ENCODE measurements at places on chromosomes 5 and 9. TPM values are rescaled to one million over a fixed set of nuclear protein-coding genes. Genes with fewer than 3 reads are reported as not detected.

The SPINK7 gene
- not detected for total RNA-seq

The PKD2L2 gene
- total RNA-seq: not detected

The SH2D3C gene
- under 0.01 TPM for total RNA-seq

The PCDHGB2 gene
- 1.3 TPM for total RNA-seq

The C9 gene
- total RNA-seq: not detected

The GHR gene
- 5.5 TPM for total RNA-seq

The SPINK4 gene
- total RNA-seq: not detected

The C7 gene
- total RNA-seq: not detected

The CCNH gene
- total RNA-seq: 76.2 TPM

The PCDHGA10 gene
- 7.8 TPM for total RNA-seq

The GRAMD2B gene
- total RNA-seq: 50.2 TPM

The TLX3 gene
- total RNA-seq: not detected

- DNase-seq: no peak
Measured at GRCh38 chr9:134725605-134725940, 84.0 kb downstream of the COL5A1 start.

- DNase-seq: no peak
Measured at GRCh38 chr5:122007546-122007945, 45.8 kb downstream of the SRFBP1 start.

DNA sequence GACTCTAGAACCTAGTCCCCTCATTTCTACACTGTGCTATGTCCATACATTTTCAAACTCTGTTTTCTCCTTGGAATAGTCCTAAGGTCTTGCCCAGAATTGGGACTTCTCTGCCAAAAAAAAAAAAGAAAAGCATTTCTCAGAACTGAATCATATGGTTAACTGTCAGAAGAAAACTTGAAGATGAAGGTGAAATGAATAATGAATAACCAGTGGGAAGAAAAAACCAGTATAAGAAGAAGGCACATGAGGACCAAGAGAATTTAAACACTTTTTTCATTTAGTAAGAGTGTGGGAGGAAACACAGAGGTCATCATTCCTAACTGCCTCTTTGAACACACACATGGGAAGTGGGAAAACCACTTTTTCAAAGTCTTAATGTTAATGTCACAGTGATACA, 197.7 kb downstream of the PRELID2 start:
- no peak for DNase-seq

DNA sequence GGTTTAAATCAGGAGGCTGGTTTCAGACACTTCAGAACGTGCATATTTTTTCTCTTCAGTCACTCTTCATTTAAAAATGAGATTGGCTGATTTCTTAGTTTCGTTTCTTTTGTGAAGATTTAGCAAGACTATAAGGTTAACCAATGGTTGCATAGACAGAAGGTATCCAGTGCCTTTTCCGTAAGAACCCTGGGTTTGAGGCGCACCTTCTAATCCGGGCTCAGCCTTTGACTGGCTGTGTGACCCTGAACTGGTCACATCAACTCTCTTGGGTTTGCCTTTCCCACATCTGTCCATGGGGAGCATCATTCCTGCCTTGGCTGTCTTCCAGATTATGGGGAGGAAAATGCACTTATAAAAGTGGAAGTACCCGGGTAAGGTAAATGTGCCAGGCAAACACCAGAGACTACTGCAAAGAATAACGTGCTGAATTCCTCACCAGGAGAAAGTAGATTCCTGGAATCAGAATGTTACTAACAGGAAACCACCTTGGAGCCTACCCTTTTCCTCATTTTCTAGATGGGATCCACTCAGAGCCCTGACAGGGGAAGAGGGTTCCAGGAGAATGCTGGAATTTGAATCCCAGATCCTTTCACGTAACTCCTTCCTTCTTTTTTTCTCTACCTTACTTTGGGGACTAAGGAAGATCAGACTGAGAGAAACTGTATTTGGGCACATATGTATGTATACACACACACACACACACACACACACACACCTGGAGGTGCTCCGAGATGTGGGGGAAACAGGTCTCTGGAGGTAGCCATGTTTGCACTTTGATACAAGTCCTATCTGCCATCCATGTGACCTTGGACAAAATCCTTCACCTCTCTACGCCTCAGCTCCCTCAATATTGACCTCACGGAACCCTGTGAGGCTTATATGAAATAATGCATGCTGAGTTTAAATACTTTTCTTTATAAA, 6.8 kb downstream of the HAND1 start:
- DNase-seq: no peak

DNA sequence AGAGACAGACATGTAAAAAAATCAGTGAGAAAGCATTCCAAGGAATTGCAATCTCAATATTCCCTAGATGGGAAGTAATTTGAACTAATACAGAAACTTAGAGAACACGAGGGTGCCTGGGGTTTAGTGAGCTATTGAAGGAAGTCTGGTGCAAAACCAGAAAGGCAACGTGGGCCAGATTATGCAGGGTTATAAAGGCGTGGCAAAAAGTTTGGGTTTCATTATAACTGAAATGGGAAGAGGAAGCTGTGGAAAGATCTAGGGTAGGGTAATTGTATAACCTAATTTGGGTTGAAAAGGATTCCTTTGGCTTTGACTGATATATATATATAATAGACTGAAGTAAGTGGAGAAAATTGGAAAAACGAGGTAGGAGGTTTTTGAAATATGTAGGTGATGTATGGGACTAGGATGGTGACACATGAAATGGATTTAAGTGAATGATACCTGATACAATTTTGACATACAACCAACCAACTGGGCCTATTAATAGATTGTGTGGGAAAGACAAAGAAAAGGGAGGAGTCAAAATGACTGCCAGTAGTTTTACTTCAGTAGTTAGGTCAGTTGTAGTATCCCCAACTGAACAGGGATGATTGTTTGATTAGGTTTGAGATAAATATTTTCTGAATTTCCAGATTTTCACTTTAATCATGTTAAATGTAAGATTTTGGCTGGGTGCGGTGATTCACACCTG, 65.3 kb downstream of the FAM174A start:
- no peak for DNase-seq

DNA sequence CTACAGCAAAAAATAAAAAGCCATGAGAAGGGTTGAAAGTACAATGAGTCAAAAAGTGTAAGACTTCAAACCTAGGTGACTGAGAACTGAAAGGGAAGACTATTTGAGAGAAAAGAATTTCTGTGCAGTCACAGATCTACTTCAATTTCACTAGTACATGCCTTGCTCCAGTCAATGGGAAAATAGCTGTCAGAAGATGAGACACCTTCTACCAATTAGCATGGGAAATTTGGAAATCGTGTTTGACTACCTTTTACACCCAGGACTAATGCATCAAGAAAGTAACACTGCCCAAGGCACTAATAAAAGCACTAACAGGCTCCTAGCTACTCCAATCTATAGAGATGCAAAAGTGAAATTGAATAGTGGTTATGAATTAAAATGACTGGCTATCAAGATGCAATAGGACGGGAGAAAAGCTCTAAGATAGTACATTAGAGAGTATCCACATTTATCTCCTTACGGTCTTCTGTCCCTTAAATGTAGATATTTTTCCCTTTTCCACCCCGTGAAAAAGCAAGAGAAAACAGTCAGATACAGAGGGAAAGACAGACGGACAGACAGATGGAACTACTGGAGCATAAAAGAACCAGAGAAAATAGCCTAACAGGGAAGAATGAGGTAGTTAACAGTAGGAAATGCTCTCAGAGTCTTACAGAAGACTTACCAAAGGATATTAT, 15.2 kb downstream of the ERP44 start:
- no peak for DNase-seq

DNA sequence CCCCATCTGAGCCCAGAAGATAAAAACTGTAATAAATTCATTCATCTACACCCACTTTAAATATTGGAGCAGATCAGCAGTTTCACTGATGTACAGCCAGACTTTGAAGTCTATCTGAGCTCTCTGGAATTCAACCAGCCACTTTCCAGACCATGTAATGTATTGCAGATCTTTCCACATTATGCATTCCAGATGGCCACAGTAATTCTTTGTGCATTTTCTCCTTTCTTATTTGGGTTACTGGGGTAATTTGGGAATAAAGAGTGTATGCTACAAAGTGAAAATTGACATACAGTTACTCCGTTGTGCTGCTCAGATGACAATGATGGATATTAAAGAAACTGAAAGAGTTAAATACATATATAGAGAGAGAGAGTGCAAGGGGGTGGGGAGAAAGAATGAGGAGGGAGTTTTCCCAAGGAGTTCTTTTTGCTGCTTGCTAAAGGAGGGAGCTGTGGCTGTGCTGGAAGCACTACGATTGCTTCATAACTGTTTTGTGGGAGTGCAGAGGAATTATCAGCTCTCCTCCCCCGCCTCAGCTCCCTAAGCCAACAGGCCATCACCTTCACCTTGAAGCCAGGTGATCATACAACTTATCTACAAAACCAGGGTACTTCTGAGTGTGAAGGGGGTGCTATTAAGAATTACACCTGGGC, 152.8 kb downstream of the GAS1 start:
- DNase-seq: no peak

GRCh38 chr9:121885345-121885901, 207.7 kb downstream of the TTLL11 start:
- no peak for DNase-seq

GRCh38 chr5:111280282-111280951, 56.2 kb downstream of the CAMK4 start:
- DNase-seq: no peak

- peak; percentile 65 for DNase-seq
Measured at GRCh38 chr5:118857700-118858099, 130.6 kb downstream of the DTWD2 start.

DNA sequence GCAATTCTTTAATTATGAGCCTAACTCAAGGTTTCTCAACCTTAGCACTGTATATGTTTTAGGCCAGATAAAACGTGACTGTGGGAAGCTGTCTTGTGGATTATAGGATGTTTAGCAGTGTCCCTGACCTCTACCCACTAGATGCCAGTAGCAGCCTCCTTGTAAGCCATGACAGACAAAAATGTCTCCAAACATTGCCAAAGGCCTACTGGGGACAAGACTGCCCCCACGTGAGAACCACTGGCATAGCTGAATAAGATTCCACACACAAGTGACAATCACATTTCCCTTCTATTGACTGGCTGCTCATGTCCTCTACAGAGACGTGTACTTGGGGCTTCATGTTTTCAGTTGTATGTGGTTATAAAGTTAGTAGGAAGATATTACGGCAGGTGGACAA, 55.4 kb downstream of the GOLM1 start:
- DNase-seq: no peak

GRCh38 chr5:13625616-13626198, 318.8 kb downstream of the DNAH5 start:
- DNase-seq: peak; percentile 57

- DNase-seq: no peak
Measured at GRCh38 chr9:109022873-109023272, 9.6 kb upstream of the CTNNAL1 start.

GRCh38 chr5:74336297-74336696, 304.2 kb downstream of the ENC1 start:
- no peak for DNase-seq

GRCh38 chr5:126044111-126044668, 379.0 kb upstream of the GRAMD2B start:
- DNase-seq: peak; percentile 5

GRCh38 chr5:142175039-142175438, 66.5 kb downstream of the NDFIP1 start:
- DNase-seq: no peak

DNA sequence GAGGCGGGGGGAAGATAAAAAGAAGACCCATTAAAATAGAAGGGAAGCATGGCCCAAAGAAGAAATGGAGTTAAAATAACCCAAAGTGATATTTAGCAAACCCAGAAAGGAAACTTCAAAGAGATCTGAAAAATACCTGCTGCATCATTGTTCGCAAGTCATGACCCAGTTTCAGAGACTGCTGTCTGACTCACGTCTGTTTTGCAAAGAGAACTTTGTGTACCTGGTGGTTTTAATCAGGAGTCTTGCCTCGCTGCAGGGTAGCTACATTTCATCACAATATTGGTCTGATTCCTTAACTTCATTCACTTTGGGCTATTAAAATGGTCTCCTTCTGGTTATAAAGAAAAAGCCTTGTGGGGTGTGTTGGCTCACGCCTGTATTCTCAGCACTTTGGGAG, 461.1 kb upstream of the DAP start:
- peak; percentile 27 for DNase-seq

DNA sequence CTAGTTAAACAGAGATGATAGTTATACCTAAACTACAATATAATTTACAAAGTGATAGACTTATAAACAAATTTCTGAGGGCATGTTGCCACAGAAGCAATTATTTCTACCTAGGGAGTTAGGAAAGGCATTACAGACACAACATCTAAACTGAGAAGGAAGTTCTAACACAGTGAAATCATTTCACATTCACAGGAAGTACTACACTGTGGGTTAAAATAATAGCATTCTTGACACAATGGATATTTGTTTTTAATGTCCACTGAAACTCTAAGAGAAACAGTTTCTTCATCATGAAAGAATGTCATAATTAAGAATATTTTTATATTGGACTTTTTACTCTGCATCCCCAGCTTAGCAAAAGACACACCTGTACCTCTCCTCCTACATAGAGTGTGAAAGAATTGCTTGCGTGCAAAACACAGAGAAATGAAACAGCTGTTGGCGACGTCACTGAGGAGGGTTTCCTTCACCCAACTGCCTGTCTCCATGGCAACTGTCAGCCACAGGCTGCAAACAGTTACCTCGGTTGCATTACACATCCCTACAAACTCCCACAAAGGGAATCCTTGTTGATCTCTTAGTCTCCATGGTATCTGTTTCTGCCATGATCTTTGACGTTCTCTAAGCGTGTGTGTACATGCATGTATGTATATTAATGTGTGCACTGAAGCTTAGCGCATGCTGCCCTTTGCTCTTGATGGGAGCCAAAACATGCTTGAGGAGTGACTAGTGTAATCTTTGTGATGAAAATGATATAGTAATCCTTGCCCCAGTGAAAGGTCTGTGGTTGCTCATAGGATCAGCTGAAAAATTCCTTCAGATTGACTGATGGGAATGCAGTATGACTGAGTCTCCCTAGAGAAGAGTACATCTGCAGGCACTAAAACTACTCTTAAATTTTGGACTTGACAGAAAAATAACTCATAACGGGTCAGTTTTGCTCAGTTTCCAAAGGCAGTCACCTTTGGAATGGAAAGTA, 168.5 kb downstream of the ACTL7B start:
- peak; percentile 50 for DNase-seq

- DNase-seq: no peak
Measured at GRCh38 chr5:115639377-115639776, 13.5 kb upstream of the TMED7 start.

DNA sequence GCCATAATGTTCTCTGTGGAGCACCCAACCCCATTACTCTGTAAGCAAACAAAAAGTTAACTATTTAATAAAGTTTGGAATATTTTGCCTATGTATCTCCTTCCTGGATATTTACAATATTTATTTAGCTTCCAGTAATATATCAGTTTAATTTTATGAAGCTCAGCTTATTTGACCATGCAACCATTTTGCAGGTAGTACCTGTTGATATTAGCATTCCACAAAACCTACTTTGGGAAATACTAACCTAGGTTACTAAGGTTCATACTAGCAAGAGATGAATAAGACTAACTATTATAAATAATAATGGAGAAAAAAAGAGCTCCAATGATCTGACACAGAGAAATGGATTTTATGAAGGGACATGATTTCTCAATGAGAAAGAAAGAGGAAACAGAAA, 506.4 kb downstream of the PDE4D start:
- DNase-seq: no peak

GRCh38 chr5:149851211-149851610, 93.4 kb downstream of the PDE6A start:
- DNase-seq: no peak

- no peak for DNase-seq
Measured at GRCh38 chr5:117880932-117881331, 1107.4 kb downstream of the DTWD2 start.

All from mammary epithelial cell (primary cell).